GM23338 (cell line): ENCODE measurements at places on chromosomes 13 and 19. TPM values are rescaled to one million over a fixed set of nuclear protein-coding genes. Genes with fewer than 3 reads are reported as not detected.

DNA sequence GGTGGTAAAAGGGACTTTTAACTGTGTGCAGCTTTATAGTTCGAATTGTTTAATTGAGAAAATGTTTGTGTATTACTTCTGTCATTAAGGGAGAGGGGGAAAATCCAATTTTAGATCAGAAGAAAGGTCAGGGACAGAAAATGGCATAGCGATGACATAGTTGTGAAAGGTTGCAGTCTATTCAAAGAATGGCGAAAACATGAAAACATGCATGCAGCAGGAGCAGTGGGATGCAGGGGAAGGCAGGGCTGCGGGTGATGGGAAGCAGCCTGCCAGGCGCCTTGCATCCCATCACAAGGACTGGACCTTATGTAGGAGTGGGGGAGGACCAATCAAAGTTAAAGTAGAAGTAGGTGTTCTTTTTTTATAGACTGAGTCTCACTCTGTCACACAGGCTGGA is 125.9 kb downstream of the CDK8 start:
- DNase-seq: no peak
- no peak overlapping the region for H3K27ac ChIP-seq

GRCh38 chr13:112572366-112572765 is 15.6 kb downstream of the TUBGCP3 start:
- no peak overlapping the region for H3K27ac ChIP-seq
- peaks cover 42% of the 10 kb centered on the region for H3K4me1 ChIP-seq
- 0 out of 2 replicates have a peak, but pooled peaks cover 4% of the 10 kb centered on the region for H3K36me3 ChIP-seq
- H3K27me3 ChIP-seq: no peaks in the 10 kb centered on the region

RDH8 gene
- total RNA-seq: not detected in 2 replicates

ERCC1 gene
- 39.0 and 45.9 TPM in 2 replicates for total RNA-seq

GRCh38 chr19:30327331-30327730 is 44.9 kb upstream of the ZNF536 start:
- DNase-seq: no peak
- H3K27ac ChIP-seq: no peak overlapping the region
- no peaks in the 10 kb centered on the region for H3K4me1 ChIP-seq
- H3K36me3 ChIP-seq: no peaks in the 10 kb centered on the region

- DNase-seq: no peak
- no peak overlapping the region for H3K4me3 ChIP-seq
- no peaks in the 10 kb centered on the region for H3K27me3 ChIP-seq
Observed at GRCh38 chr19:10068205-10068604, 17.9 kb upstream of the SHFL start.

DNA sequence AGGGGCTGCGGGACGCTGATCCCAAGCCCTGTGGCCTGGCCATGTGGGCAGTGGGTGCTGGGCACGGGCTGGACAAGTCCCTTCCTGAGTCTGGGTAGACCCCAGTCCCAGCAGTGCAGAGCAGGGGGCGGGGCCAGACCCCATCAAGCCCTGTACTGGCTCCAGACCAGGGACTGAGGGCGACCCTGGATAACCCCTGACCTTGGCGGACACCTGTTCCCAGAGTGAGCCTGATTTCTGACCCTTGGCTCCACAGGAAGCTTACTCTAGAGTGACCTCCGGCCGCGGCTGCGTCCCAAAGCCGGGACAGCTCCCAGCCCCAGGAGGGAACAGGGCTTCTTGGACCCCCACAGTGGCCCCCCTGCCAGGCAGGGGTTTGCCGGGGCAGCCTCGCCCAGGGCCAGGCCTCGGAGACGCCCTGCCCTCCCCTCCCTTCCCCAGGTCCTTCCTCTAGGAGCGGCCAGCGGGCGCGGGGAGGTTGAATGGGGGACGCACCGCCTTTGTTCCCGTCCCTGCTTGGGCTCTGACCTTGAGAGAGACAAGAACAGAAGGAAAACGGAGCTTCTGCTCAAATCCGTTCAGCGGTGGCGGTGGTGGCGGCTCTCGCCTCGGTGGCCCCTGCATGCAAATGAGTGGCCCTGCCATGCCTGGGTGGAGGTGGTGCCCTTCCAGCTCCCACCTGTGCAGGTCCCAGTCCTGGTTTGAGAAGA is 2.3 kb upstream of the EFNA2 start:
- H3K36me3 ChIP-seq: no peaks in the 10 kb centered on the region
- no peak overlapping the region for H3K4me3 ChIP-seq
- no peaks in the 10 kb centered on the region for H3K4me1 ChIP-seq

GRCh38 chr13:45393941-45394570 is 24.1 kb downstream of the SLC25A30 start:
- H3K4me1 ChIP-seq: peaks cover 7% of the 10 kb centered on the region; the same call in 1 of the 2 replicates
- no peak overlapping the region for H3K4me3 ChIP-seq
- no peaks in the 10 kb centered on the region for H3K27me3 ChIP-seq
- peak; percentile 80 for DNase-seq
- H3K27ac ChIP-seq: peak overlapping the region; percentile 55; the same call in 1 of the 2 replicates
- H3K36me3 ChIP-seq: no peaks in the 10 kb centered on the region; the same call in 1 of the 2 replicates

SMIM17 gene
- total RNA-seq: 0.19 and 0.63 TPM in 2 replicates

- no peak overlapping the region for H3K4me3 ChIP-seq
- H3K4me1 ChIP-seq: no peaks in the 10 kb centered on the region
- H3K27ac ChIP-seq: no peak overlapping the region
- H3K36me3 ChIP-seq: no peaks in the 10 kb centered on the region
- DNase-seq: peak; percentile 69
Observed at GRCh38 chr13:71712988-71713653, 153.9 kb downstream of the DACH1 start.

WDR88 gene
- total RNA-seq: not detected in 2 replicates

DNA sequence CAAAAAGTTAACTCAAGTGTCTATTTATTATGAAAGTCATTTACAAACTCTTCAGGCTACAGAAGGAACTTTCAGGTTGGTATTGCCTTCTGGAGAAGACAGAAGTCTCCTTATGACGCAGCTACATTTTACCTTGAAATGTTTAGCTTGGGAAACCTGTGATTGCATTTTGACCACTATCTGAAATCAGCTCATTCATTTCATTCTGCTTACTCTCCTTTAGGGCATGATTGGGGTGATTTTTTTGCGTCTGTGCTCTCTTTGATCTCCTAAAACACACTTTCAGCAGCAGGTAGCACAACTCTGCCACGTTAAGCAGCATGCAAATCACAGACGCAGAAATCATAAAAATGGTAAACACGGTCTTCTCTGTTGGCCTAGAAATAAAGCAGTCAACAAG is 9.6 kb downstream of the GJB6 start:
- no peak overlapping the region for H3K27ac ChIP-seq
- no peaks in the 10 kb centered on the region for H3K36me3 ChIP-seq
- DNase-seq: no peak
- H3K4me1 ChIP-seq: no peaks in the 10 kb centered on the region
- H3K27me3 ChIP-seq: 0 out of 2 replicates have a peak, but pooled peaks cover under 1% of the 10 kb centered on the region
- no peak overlapping the region for H3K4me3 ChIP-seq

IZUMO2 gene
- 3.1 TPM in 1 of 2 replicates, not detected in the other for total RNA-seq

DNA sequence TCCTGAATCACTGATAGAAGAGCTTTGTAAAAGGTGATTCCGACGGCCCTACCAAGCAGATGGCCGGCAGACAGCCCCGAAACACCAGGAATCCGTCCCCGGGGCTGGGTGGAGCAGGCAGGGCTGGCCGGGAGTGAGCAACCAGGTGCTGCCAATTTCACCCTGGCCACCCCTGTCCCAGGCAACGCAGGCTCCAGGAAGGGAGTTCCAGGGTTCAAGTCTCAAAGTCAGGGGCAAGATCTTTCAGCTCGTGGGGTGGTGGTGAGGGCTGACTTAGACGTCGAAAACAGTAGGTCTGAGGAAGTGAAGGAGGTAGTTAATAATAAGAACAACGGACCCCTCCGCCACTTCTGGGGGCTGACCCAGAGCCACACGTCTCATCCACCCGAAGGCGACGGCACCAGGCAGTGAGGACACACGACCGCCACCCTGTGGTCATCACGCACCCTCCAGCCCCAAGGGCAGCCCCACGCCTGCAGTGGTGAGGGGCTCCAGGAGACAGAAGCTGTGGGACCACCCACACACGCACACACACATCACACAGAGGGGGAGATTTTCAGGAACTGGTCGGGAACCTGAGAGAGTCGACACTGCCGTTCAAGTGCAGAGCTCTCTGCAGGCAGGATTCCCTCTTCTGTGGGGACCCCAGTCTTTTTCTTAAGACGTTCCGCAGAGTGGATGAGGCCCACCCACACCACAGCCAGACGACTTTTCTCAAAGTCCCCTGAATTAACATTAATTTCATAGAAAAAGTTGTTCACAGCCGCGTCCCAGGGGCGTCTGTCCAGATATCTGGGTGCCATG is 67.2 kb downstream of the SPACA7 start:
- no peak overlapping the region for H3K27ac ChIP-seq
- no peaks in the 10 kb centered on the region for H3K36me3 ChIP-seq
- H3K27me3 ChIP-seq: no peaks in the 10 kb centered on the region

- no peak overlapping the region for H3K4me3 ChIP-seq
- peaks cover 5% of the 10 kb centered on the region; the same call in 1 of the 2 replicates for H3K4me1 ChIP-seq
- H3K27me3 ChIP-seq: no peaks in the 10 kb centered on the region
- H3K27ac ChIP-seq: no peak overlapping the region
- no peaks in the 10 kb centered on the region for H3K36me3 ChIP-seq
Observed at GRCh38 chr13:71056581-71056980, 810.4 kb downstream of the DACH1 start.

ZNF439 gene
- total RNA-seq: 6.6 and 11.7 TPM in 2 replicates

DNA sequence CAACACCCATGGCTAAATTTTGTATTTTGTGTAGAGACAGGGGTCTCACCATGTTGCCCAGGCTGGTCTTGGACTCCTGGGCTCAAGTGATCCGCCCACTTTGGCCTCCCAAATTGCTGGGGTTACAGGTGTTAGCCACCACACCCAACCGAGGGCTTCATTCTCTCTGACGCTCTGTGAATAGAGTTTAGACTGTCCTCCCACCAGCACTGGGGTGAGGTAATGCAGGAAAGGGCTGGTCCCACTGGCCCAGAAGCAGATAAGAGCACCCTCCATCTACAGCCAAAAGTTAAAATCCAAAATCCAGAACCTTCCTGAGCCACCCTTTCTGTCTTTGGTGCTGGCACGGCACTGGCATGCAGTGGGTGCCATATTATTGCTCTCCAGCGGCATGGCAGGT is 31.8 kb upstream of the HOMER3 start:
- H3K36me3 ChIP-seq: no peaks in the 10 kb centered on the region
- no peaks in the 10 kb centered on the region for H3K27me3 ChIP-seq
- no peaks in the 10 kb centered on the region for H3K4me1 ChIP-seq
- no peak overlapping the region for H3K27ac ChIP-seq
- no peak for DNase-seq

GRCh38 chr13:38979891-38980749 is 10.5 kb downstream of the STOML3 start:
- no peaks in the 10 kb centered on the region for H3K36me3 ChIP-seq
- DNase-seq: peak; percentile 9
- H3K27ac ChIP-seq: no peak overlapping the region
- H3K27me3 ChIP-seq: no peaks in the 10 kb centered on the region

- H3K27ac ChIP-seq: 0 out of 2 replicates have a peak overlapping the region, but pooled peaks have one; percentile 0
- H3K27me3 ChIP-seq: no peaks in the 10 kb centered on the region
Observed at GRCh38 chr19:54029930-54030490, 33.7 kb downstream of the VSTM1 start.

RYR1 gene
- total RNA-seq: 17.3 and 26.7 TPM in 2 replicates

DNA sequence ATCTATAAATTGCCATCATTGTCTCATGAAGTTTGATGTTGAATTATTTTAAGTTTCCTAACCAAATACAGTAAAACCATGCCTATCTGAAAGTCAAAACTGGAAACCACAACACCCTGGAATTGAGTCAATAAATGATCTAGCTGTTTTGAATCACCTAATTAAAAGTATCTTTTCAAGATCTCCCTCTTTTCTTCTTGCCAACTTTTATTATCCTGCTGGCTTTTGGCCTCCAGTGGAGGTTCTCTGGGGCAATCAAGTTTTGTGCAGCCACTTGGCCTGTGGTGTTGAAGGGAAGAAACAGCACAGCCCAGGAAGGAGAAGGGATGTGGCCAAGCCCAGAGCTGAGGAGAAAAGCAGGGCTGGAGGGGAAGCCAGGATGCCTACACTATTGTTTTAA is 255.4 kb downstream of the COG6 start:
- no peaks in the 10 kb centered on the region for H3K27me3 ChIP-seq
- H3K36me3 ChIP-seq: no peaks in the 10 kb centered on the region
- no peak overlapping the region for H3K4me3 ChIP-seq
- no peak overlapping the region for H3K27ac ChIP-seq
- no peaks in the 10 kb centered on the region for H3K4me1 ChIP-seq

DNA sequence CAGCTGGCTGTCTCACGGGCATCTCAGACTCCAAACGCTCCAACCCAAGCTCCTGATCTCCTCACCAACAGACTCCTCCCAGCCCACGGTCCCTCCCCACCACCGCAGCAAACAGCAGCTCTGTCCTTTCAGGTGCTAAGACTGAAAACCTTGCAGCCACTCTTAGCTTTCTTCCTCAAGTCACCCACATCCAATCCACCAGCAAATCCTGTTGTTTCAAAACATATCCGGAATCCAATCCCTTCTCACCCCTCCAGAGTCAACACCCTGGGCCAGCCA is 20.8 kb downstream of the C19orf81 start:
- no peak for DNase-seq
- peaks cover 93% of the 10 kb centered on the region for H3K27me3 ChIP-seq
- no peaks in the 10 kb centered on the region for H3K36me3 ChIP-seq
- H3K4me1 ChIP-seq: peaks cover 17% of the 10 kb centered on the region
- H3K27ac ChIP-seq: no peak overlapping the region

EPSTI1 gene
- total RNA-seq: 0.10 and 0.16 TPM in 2 replicates

- peak; percentile 98 for DNase-seq
- no peaks in the 10 kb centered on the region for H3K36me3 ChIP-seq
- H3K27me3 ChIP-seq: no peaks in the 10 kb centered on the region
- no peaks in the 10 kb centered on the region for H3K4me1 ChIP-seq
- peak overlapping the region; percentile 83 for H3K27ac ChIP-seq
Observed at GRCh38 chr19:38596057-38596981, 21.4 kb downstream of the MAP4K1 start.

DNA sequence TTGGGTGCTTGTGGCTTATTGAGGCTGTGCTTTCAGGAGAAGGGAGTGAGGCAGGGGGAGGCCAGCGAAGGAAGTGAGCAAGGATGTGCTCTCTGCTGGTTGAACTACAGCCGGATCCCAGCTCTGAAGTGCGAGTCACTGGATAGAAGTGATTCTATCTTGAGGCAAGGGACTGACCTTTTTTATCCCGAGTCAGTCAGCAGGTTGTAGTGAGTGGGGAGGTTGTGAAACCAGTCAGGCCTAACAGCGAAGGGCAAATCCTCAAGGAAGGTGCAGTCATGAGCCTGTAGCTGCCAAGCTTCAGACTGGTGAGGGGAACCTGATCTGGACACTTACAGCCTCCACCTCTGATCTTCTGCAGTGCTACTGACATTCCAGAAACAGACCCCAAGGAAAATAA is 18.6 kb downstream of the SCEL start:
- H3K27ac ChIP-seq: no peak overlapping the region
- no peaks in the 10 kb centered on the region for H3K36me3 ChIP-seq
- H3K4me3 ChIP-seq: no peak overlapping the region
- H3K4me1 ChIP-seq: no peaks in the 10 kb centered on the region
